HCT116 (cell line): ENCODE measurements at places on chromosomes 13 and 19. TPM values are rescaled to one million over a fixed set of nuclear protein-coding genes. Genes with fewer than 3 reads are reported as not detected.

DNA sequence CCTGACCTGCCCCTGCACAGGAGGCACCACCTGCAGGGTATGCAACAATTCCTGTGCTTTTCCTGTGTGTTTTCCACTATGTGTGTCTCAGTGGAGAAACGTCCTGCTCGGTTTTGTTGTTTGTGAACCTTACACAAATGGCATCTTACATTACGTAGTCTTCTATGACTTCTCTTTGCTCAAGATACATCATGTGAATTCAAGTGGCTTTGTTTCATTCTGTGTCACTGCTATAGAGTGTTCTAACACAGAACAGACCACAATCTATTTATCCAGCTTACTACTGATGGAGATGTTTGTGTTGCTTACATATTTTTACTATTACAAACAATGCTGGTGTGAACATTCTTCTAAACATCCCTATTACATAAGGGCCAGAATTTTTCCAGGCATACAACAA lies 97.7 kb downstream of the ANKRD10 start:
- no peak overlapping the region for H3K4me3 ChIP-seq
- H3K4me1 ChIP-seq: peaks cover 4% of the 10 kb centered on the region; the same call in 1 of the 2 replicates
- H3K27ac ChIP-seq: no peak overlapping the region
- no peak for DNase-seq
- no peaks in the 10 kb centered on the region for H3K36me3 ChIP-seq

Gene SKA3
- 43.3 TPM for total RNA-seq

Gene ZNF575
- 1.9 TPM for total RNA-seq

Gene CLEC17A
- total RNA-seq: not detected

DNA sequence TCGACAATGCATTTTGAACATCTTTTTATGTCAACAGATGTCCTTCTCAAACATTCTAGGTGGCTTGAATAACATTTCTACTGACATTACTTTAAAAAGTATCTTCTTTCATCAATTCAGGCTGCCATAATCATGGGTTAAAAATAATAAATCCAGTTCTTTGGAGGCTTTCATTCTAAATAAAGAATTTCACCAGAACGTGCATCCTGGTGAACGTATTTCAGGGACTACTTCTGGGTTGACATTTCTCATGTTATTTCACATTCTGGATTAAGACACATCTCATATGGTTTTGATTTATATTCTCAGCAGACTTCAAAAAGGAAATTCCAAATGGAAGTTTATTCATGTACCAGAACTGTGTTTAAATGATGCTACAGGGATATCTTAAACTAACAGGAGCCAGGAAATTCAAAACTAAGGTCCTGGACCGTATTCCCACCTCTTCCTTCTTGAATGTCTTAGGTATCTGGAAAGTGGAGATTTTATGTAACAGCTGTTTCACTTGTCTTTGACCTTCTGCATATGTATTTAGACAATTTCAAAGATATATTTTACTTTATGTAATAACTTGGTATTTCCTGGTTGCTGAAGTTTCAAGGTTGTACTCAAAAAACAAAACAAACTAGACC lies 107.2 kb downstream of the STARD13 start:
- no peaks in the 10 kb centered on the region for H3K27me3 ChIP-seq
- DNase-seq: no peak
- no peak overlapping the region for H3K27ac ChIP-seq
- no peaks in the 10 kb centered on the region for H3K4me1 ChIP-seq

Gene IGSF23
- total RNA-seq: not detected

DNA sequence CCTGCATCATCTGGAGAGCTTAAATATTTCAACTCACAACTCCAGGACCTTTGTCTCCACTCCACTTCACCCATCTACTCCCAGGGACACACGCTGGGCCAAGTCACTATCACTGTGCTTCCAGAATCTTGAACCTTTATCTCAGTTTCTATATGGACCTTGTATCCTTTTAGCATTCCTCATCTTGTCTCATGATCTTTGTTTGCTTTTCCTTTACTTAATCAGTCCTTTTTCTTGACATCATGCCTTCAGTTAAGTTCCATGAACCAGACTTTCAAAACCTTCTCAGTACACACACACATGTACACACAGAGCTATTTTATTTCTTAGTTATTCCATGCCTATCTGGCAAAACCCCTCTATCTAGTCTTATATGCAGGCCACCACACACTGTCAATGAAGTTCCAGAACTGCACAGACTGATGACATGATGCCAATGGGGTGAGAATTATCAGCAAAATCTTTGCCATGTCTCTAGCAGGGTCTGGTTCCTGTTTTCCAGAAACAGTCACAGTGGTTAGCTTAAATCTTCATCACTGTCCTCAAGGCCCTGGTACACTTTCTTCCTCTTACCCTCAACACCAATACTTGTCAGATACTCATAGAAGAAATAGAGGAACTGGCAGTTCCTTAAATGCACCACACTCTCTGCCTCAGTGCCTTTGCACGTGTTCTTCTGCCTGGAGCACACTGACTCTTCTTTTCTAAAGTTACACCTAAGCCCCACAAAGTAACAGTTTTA lies 77.6 kb upstream of the STARD13 start:
- DNase-seq: no peak
- H3K27me3 ChIP-seq: no peaks in the 10 kb centered on the region
- no peaks in the 10 kb centered on the region for H3K36me3 ChIP-seq
- no peak overlapping the region for H3K27ac ChIP-seq
- no peak overlapping the region for H3K4me3 ChIP-seq

Gene YJEFN3
- total RNA-seq: 25.3 TPM
